ENCODE measurements at places on chromosomes 4 and X.

- no peak for DNase-seq
These were observed 44.8 kb downstream of the NPFFR2 start for GRCh38 chr4:72076562-72076961.

DNA sequence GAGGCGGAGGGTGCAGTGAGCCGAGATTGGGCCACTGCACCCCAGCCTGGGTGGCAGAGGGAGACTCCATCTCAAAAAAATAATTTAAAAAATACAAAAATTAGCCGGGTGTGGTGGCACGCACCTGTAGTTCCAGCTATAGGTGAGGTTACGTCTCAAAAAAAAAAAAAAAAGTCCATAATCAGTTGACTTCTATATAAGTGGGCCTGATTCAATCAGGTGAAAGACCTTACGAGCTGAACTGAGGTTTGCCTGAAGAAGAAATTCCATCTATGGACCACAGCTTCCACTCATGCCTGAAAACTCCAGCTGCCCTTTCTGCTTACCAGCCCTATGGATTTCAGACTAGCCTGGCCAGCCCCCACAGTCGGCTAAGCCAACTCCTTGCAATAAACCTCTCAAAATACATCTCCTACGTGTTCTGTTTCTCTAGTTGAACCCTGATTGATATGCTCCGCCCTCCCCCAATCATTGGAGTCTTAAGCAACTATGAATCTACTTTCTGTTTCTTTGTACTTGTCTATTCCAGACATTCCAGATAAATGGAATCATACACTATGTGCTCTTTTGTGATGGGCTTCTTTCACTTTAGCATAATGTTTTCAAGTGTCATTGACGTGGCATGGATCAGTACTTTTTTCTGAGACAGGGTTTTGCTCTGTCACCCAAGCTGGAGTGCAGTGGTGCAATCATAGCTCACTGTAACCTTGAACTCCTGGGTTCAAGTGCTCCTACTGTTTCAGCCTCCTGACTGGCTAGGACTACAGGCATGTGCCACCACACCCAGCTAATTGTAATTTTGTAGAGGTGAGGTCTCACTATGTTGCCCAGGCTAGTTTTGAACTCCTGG, 36.6 kb downstream of the SAT1 start:
- DNase-seq: no peak

GRCh38 chrX:85140964-85141363, 102.6 kb downstream of the SATL1 start:
- no peak for DNase-seq

- DNase-seq: no peak
These were observed 315.4 kb downstream of the ANTXR2 start for GRCh38 chr4:79757600-79757999.

GRCh38 chr4:158159718-158160094, 13.1 kb downstream of the GASK1B start:
- DNase-seq: no peak

DNA sequence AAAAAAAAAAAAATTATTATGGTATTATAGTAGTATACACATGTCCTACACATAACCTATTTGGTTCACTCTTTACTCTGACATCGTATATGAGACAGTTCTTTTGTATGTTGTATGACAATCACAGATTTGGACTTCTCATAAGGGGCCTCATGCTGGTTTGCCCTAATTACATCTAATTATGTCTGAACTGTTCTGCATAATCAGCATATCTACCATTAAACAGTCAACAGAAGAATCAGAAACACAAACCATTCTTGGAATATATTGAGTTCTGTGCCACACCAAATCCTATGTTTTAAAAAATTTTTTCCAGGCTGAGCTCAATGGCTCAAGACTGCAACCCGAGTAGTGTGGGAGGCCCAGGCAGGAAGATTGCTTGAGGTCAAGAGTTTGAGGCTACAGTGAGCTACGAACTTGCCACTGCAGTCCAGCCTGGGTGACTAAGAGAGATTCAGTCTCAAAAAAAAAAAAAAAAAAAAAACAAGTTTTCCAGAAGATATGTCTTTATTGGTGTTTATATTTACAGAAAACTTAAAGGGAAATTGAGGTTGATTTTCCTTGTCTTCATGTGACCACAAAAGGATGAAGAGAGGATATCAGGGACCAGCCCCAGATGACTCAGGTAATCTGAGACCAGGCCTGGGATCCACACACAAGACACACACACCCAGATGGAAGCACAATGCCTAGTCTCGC, 22.2 kb downstream of the TRIM61 start:
- DNase-seq: no peak

DNA sequence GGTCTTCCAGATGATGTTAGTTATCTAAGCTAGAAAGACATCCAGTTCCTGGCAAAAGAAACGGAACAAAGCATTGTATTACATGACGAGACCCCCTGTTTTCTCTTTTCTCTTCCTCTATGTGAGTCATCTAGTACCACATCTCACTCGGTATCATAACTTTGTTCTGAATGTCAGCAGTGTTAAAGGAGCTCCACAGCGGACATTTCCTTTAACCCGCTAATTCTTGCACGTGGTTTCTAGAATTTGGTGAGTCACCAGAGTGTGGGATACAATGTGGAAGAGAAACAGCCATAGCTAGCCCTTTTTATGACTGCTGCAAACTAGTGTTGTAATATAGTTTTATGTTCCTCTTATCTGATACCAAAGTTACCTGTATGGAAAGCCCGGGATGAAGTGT, 243.7 kb downstream of the TENM3 start:
- no peak for DNase-seq

- no peak for DNase-seq
These were observed 181.7 kb upstream of the DDX53 start for GRCh38 chrX:22818061-22818460.

GRCh38 chrX:118980761-118981160, 6.3 kb downstream of the LONRF3 start:
- no peak for DNase-seq

- no peak for DNase-seq
These were observed 20.1 kb downstream of the ACSL1 start for GRCh38 chr4:184805462-184806228.

- DNase-seq: no peak
These were observed 69.8 kb downstream of the SHROOM3 start for GRCh38 chr4:76504613-76505465.

DNA sequence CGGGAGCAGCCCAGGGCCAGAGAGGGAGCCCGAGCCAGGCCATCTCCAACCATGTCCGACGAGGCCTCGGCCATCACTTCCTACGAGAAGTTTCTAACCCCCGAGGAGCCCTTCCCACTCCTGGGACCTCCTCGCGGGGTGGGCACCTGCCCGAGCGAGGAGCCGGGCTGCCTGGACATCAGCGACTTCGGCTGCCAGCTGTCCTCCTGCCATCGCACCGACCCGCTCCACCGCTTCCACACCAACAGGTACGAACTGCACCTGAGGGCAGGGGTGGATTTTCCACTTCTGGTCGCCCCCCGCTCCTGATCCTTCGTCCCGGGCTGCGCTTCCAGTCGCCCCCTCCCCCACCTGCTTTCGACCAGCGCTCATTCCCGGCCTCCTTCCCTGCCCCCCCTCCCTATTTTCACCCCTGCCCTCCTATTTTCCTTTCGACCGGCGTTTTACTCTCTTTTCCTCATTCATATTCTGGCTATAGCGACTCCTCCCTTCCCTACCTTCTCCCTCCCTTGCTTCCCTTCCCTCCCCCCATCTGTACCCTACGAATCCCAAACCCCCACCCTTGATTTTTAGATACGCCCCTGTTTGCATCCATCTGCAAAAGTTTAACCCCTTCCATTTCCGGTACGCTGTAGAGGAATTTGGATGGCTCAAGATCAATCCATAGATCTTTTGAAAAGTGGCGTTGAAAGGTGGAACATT, 633 bp downstream of the FAM199X start:
- no peak for DNase-seq

DNA sequence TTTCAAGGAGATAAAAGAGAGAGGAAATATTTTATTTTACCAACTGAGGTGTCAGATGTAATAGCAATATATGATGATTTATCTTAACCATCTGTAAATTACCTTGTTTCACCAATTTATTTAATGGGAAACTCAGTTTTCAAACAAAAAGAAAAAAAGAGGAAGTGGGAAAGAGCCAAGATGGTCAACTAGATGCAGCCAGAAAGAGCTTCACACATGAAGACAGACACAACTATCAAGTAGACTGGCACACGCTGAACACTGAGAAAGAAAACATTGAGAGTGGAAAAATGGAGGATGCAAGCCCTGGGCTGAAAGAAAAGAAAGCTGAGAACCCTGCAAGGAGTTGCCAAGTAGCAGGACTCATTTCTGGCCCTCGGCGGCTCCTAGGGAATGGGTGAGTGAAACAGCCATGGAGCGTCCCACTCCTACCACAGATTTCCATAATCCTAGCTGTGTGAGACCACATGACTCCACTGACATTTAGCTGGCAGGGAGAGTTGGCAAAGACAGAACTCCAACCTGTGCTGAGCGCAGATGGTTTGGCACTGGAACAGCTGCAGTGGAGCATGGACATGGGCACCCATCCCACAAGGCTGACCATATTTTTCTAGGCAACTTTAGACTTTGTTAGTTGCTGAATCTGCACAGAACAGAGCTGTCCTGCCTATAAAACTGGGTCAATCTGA, 409.3 kb downstream of the FAM47B start:
- no peak for DNase-seq

GRCh38 chrX:1029494-1029893, 183.0 kb downstream of the CRLF2 start:
- DNase-seq: no peak

DNA sequence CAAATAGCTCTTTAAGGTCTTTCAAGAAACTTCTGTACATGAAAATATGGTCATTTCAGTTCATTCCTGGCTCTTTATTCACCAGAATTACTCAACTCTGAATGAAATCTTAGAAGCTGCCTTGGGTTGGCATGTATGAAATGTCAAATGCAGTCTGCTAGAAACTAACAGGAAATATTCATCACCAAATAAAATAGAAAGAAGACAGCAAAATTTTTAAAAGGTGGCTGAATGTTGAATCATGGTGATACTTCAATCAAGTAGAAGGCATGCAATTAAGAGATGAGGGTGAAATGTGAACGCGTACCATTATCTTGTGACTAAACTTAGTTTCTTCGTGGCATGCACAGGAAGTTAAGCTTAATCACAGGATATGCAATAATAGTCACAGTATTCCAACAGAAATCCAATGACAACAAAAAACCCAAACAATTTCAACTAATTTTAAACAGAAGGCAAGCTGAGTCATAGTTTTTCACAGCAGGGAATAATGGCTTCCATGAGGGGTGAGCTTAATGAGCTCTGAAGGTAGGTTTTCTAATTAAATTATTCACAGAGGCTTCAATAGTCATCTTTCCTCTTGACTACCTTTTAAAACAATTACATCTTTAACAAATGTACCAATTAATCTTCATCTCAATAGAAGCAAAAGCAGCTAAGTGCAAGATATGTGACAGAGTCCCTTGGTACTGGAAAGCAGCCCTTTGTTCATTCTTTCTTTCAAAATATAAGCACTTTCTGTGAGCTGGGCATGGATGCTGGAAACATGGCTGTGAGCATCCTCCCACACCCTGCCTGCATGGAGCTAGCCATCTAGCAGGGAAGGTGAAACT, 44.5 kb downstream of the SCFD2 start:
- no peak for DNase-seq

- DNase-seq: no peak
These were observed 46.8 kb downstream of the GSTCD start for GRCh38 chr4:105755375-105755774.

GRCh38 chrX:129739578-129739977, 799 bp downstream of the XPNPEP2 start:
- DNase-seq: no peak

DNA sequence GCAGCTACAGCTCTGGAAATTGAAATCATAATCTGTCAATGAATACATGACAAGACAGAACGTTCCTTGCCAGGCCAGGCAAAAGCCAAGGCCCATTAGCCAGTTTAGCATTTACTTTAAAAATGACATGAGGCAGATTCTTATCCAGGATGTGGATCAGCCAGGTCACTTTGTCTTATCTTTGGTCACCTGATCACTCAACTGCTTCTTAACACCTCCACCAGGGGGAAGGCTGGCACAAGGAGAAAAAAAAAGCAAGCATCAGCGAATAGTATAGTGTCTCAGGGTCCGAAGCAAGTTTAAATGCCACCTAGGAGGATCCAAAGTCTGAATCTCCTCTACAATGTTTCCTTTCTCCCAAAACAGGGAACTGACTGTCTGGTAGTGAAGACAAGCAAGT, 18.8 kb downstream of the ATP1B4 start:
- DNase-seq: no peak

DNA sequence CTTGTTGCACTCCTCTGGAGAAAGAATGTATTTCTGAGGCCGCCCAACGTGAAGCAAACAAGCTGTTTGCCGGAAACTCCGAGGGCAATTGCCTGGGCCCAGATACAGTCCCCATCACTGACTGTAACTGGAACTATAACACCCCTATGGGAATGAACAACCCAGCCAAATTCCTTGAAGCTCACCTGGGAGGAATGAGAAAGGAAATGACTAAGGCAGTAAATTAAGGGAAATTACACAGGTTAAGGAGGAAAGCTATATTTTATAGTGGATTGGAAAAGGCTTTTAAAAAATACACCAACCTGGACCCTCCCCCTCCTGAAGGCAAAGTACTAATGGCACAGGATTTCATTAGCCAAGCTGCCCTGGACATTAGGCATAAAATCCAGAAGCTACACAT, 11.7 kb upstream of the HERC5 start:
- DNase-seq: no peak

GRCh38 chr4:31236639-31237173, 516.5 kb downstream of the PCDH7 start:
- DNase-seq: no peak

- no peak for DNase-seq
These were observed 2362.4 kb upstream of the TENM3 start for GRCh38 chr4:179880756-179881155.

DNA sequence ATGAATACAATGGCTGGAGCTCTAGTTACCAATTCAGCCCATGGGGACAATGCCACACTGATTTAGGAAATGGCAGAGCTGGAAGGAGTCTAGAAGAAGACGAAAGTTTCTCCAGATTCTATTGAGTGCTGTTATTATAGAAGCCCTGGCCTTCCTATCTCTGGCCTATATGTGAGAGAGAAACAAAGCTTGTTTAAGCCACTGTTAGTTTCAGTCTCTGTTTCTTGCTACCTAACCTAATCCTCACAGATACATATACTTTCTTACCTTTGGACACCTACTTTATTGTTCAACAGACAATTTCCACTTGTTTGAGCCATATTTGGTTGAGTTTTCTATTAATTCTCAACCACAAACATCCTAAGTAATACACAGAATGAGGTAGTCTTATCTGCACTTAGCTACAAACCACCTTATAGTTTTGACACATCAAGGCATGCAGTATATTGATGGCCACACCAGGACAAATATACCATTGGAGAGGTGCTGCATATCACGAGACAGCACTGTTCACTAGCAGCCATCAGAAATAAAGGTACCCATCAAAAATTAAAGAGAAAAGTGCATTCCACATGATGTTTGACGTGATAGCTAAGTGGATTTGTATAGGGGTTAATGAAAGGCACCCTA, 190.2 kb downstream of the SMIM20 start:
- DNase-seq: no peak
